ENCODE measurements at places on chromosomes 11 and 22.

DNA sequence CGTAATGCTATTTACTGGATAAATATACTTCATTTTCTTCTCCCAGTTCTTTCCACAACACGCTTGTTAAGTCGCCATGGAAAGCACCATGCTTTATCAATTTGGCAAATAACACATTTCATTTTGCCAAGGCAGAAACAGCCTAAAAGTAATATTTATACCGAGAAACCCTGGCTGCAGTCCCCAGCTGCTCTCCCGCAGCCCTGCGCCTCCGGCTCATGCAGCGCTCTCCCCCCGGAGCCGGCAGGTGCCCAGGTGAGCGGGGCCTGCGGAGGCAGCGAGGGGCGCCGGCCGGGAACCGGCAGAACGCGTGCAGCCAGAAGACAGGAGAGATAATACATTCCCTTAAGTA, 681 bp upstream of the ARHGEF12 start:
- no peak for DNase-seq

- DNase-seq = no peak
These were observed 68.6 kb downstream of the LDLRAD3 start for GRCh38 chr11:36012455-36012854.

- DNase-seq = no peak
These were observed 131.9 kb upstream of the MTNR1B start for GRCh38 chr11:92837595-92837994.

- peak; percentile 56 for DNase-seq
These were observed 321.3 kb downstream of the BLID start for GRCh38 chr11:121794671-121795141.

GRCh38 chr22:44920183-44920582, 89.6 kb downstream of the PHF21B start:
- DNase-seq = no peak

DNA sequence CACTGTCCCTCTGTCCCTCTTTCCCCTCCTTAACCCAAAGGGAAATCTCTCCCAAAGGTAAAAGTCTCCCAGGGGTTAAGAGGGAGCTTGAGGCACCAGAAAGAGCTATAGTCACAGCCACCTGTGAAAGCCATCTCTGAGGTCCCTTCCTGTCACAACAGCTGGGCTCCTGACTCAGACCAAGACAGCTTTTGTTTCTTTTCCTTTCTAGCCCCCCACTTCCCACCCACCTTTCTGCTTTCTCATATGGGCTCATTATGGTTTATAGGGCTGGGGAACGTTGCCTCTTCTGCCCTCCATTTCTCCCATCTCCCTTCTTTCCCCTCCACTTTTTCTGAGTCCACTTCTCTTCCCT, 19.1 kb downstream of the MIF start:
- DNase-seq = no peak

GRCh38 chr11:20912065-20912821, 242.9 kb downstream of the NELL1 start:
- no peak for DNase-seq

DNA sequence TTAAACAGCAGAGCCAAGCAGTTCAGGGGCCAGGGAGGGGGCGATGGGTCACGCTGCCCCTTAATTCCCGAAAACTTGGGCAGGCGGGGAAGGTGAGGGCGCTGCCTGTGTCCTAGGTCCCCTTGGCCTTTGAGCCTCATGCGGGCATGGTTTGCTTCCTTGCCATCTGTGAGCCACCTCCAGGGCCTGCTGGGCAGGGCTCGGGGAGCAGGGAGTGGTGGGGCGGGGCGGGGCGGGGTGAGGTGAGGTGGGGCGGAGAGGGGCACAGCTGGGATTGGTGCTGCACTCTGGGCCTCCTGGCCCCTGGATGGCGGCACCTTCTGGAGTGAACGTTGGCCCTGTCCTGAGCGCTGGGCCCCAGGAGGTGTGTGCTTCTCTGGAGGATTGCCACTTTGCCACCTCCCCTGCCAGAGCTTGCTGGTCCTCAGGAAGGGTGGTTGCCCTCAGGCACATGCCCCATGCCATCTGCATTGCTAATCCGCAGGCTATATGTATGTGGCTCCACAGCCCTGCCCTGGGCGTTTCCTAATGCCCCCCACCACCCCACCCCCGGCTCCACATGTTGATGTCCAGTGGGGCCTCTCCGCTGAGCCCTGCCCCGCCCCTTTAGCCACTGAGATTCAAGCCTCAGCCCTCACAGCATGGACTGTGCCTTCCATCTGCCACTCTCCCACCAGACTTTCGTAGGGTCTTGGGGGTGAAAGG, 352.5 kb downstream of the TBC1D22A start:
- DNase-seq = no peak

Data from C1 segment of cervical spinal cord (tissue), 14 donors.